ENCODE measurements at places on chromosomes 3 and 15.

GRCh38 chr3:163018067-163018466 is 1521.5 kb downstream of the OTOL1 start:
- no peak for DNase-seq

DNA sequence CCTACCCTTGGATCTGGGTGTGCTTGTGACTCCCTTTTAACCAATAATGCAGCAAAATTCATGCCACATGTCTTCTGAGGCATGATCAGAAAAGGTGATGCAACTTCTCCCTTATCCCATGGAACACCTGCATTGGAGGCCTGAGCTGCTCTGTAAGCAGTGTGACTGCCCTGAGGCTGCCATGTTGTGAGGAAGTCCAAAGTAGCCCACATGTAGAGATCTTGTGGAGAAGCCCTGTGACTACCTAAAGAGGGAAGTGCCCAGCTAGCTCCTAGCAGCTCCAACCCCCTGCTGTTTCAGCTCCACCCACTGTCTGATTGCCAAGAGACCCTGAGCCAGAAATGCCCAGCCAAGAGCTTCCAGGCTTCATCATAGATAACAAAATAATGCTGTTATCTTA is 6.4 kb upstream of the NR1D2 start:
- no peak for DNase-seq

- DNase-seq, result peak; percentile 20
Measured at GRCh38 chr3:28317438-28318022, 31.0 kb upstream of the ZCWPW2 start.

- DNase-seq, result no peak
Measured at GRCh38 chr3:183230826-183231225, 22.2 kb upstream of the B3GNT5 start.
